C1 segment of cervical spinal cord (tissue), 14 donors: ENCODE measurements at places on chromosomes 6 and 20.

DNA sequence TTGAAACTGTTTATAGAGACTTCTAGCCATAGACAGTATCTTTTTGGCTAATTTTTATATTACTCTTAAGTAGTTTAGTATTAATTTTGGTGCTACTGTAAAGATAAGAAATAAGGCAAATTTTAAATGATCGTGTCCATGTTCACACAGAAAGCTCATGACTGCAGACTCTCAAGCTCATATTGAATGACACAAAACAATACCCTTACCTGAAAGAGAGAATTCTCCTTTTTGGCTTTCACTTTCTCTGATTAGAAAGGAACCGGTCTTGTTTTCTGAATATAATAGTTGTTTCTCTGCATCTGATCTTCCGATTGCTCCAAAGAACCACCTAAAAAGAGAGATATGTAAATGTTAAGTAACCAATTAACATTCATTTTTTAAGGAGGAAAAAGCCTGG, 57.0 kb downstream of the FRK start:
- no peak for DNase-seq

DNA sequence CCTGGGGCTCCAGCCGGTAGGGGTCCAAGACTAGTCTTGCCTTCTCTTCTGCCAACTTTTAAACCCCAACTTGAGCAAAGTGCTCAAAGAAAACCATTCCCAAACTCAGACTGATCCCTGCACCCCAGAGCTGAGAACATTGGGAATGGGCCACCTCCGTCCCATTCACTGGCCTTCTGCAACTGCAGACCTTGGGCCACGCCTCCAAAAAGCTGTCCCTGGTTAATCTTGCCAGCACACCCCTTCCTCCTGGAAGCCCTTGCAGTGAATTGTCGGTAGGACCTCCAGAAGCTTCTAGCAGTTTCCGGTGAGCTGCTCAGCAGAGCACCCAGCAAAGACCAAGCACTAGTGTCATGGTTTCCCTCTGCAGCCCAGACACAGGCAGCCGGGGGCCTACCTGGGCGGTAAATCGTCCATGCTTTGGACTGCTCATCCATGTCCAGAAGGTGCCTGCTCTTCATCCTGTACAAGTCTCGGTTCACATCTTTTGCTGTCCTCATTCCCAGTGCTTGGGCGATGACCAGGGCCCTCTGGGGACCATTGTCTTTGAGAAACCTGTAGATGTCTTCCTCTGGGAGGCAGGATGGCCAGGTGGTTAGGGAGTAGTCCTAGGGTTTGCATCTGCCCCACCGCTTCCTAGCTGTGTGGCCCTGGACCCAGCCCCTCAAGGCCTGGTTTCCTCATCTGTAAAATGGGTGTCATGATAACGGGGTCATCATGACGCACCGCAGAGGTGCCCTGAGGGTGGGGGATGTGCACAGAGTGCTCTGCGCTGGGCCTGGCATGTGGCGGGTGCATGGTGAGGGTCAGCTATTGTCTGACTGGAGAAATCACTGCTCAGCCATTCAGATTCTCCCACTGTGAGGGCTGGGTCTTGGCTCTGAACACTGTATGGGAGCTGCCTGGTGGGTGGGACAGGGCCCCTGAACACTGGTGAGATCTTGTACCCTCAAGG, 5.5 kb downstream of the ZBP1 start:
- no peak for DNase-seq

GRCh38 chr6:127592964-127593363, 16.0 kb downstream of the C6orf58 start:
- no peak for DNase-seq

- no peak for DNase-seq
Measured at GRCh38 chr6:45704056-45704800, 311.4 kb downstream of the CLIC5 start.

DNA sequence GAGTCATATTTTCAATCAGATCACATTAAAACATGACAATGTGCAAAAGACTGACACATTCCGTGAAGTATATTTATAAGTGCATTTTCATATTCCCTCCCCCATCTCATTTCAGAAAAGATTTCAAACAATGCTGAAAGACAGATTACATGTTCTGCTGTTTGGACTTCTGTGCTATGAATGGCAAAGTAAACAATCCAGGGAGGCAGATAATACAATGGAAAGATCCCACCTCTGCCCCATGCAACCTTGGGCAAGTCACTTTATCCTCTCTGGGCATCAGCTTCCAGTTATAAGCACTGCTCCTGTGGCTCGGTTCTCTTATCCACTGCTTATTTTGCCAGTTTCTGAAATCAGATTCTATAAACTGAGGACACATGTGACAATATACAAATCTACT, 110.2 kb downstream of the RCAN2 start:
- no peak for DNase-seq
